ENCODE measurements at places on chromosomes 2 and 18. TPM values are rescaled to one million over a fixed set of nuclear protein-coding genes. Genes with fewer than 3 reads are reported as not detected.

LRP2 gene
- 0.05 TPM for polyA plus RNA-seq

SERPINB4 gene
- polyA plus RNA-seq = 0.35 TPM

MATN3 gene
- 1.1 TPM for polyA plus RNA-seq

TBR1 gene
- polyA plus RNA-seq = not detected

GRCh38 chr2:19653509-19653908, 248.3 kb downstream of the TTC32 start:
- DNase-seq = no peak

DNA sequence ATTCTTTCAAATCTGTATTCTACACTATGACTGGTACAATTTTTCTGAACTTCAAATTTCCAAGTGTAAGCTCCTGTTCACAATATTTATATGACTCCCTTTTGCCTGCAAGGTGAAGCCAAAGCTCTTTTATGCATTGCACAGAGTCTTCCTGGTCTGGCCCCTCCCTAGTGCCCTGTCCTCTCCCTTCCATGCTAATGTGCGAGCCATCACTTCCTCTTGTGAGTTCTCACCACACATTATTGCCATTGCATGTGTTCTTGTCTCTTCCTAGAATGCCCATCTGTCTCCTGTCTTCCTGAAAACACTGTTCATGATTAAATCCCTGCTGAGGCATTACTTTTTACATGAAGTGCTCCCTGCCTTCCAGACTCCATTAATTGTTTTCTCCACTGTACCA, 169.9 kb downstream of the MC4R start:
- DNase-seq = no peak

DNA sequence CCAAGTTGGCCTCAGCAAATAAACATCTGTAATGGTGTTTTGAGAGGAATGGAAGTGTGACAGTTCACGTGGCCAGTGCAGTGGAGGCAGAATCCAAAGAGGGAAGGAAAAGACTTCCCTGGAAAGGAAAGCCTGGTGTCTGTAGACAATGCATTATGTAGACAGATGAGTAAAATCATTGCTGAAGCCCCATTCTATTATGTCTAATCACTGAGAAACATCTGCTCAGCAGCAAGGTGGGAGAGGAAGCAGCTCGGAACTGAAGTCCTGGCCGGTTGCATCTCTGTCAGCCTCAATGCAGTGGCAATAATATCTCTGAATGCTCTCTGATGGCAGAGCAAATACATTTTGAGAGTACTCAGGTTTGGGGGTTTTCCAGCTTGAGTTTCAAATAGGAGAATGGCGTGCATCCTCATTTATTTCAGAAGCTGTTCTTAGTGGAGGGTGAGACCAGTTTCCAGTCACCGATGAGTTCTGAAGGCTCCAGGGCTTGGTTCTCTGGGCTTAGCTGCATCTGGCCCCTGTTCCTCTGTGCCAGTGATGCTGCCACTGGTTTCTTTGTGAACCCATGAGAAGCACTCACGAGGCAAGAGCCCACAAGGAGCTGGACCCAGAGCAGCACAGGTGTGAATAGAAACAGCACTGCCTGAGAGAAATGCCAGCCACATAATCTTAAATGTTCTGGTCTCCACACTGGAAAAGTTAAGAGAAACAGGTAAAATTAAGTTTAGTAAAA, 63.3 kb downstream of the RPIA start:
- no peak for DNase-seq

- no peak for DNase-seq
These were observed 49.5 kb downstream of the KCNE4 start for GRCh38 chr2:223101340-223102039.

DNA sequence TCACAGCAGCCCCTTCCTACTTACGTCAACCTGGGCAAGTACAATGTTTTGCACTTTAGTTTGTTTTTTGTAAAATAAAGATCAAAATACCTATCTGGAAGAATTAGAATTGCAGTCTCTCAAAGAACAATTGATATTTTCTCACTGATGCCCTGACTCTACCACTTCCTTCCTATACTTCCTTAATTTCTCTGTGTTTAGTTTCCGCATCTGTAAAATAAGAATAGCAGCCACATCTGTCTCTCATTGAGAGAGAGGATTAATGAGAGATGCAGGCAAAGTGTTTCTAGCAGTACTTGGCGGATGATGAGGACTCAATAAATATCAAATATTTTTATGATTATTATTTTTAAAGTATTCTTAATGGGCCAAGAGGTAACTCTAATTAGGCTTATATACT, 122.6 kb upstream of the PIEZO2 start:
- no peak for DNase-seq

SNRNP27 gene
- polyA plus RNA-seq = 67.1 TPM

EPB41L3 gene
- polyA plus RNA-seq = 131 TPM

GRCh38 chr2:207935121-207935990, 90.0 kb downstream of the PLEKHM3 start:
- no peak for DNase-seq

- peak; percentile 54 for DNase-seq
These were observed 49.8 kb downstream of the PTPN4 start for GRCh38 chr2:119809339-119810048.

RAB6C gene
- 0.48 TPM for polyA plus RNA-seq

DNA sequence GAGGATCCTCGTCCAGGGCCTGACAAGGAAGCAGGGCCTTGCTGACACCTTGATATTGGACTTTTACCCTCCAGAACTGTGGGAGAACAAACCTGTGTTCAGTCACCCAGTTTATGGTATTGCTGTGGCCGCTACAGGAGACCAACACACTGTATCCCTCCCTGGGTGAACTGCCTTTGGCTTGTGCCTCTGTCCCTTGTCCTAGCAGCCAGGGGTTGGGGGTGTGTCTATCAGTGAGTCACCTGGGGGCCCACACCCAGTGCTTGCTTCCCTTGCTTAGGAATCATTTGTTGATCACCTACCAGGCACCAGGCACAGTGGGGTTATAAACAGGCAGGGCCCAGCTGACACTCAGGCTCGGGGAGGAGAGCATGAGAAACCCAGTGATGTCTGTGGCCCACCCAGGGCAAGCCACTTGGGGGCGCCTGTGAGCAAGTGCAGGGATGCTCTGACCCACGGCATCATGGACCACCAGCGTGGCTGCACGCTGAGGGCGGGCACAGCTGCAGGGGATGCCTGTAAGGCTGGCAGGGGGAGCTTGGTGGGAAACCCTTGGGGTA, 17.1 kb downstream of the TMEM185B start:
- no peak for DNase-seq

MTX2 gene
- polyA plus RNA-seq = 53.3 TPM

CCDC141 gene
- polyA plus RNA-seq = 81.5 TPM

FHOD3 gene
- 42.9 TPM for polyA plus RNA-seq

TMBIM1 gene
- polyA plus RNA-seq = 85.4 TPM

GALNT5 gene
- 1.7 TPM for polyA plus RNA-seq

FAM237A gene
- not detected for polyA plus RNA-seq

DNA sequence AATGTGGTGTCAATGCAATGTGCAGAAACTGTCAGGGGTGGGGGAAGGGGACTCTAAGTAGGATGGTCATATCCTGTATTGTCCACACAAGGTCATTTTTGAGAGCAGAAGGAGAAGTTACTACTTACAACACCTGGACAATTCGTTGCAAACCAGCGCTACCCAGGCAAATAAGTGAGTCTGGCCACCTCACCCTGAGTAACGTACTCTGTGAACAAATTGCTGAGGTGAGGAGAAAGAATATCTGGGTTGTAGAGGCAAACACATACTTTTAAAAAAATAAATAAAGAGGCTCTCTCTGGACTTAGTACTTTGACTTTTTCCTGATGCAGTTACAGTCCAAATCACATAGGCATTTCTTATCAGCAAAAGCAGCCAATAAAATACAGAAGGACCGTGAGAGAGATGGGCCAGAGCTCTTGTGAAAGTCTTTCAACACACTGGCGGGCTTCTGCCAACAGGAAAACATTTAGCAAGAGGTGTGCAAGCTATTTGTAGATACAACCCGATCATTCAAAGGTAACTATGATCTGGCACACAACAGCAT, 268.2 kb upstream of the ID2 start:
- no peak for DNase-seq

MRPS9 gene
- polyA plus RNA-seq = 29.8 TPM

NIF3L1 gene
- polyA plus RNA-seq = 15.3 TPM

GRCh38 chr18:63562284-63562683, 20.1 kb downstream of the SERPINB12 start:
- no peak for DNase-seq

DNA sequence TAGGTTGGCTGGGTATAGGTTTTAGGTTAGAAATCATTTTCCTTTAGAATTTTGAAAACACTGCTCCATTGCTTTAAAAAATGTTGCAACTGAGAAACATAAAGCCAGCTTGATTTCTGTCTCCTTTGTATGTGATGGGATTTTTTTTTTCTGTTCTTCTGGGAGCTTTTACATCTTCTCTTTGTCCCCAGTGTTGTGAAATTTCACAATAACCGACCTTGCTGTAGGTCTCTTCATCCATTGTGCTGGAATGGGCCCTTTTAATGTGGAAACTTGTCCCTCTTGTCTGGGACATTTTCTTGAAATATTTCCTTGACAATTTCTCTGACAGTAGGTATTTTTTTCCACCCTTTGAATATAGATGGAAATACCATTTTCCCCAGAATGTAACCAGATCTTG, 44.0 kb upstream of the LAPTM4A start:
- DNase-seq = no peak

DNA sequence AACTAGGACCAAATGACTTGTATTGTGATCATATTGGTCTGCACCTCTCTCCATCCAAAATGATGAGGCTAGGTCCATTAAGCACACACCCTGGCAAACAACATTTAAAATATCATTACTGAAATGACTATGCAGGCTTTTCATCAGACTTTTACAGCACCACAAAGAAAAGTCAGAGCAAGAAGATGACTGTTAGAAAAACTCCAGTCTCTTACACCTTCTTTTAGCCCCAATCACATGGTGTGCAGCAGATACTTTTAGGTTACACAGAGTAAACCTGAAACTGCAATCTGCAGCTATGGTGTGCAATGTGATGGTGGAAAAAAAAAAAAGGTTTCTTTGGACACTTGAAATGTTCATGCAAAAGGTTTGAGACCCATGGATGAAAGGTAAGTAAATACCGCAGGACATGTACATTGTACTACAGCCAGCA, 5.4 kb upstream of the POLI start:
- no peak for DNase-seq

C2orf80 gene
- polyA plus RNA-seq = not detected

NCKAP1 gene
- polyA plus RNA-seq = 81.7 TPM

GRCh38 chr2:43541165-43541564, 54.7 kb downstream of the THADA start:
- DNase-seq = no peak

DNA sequence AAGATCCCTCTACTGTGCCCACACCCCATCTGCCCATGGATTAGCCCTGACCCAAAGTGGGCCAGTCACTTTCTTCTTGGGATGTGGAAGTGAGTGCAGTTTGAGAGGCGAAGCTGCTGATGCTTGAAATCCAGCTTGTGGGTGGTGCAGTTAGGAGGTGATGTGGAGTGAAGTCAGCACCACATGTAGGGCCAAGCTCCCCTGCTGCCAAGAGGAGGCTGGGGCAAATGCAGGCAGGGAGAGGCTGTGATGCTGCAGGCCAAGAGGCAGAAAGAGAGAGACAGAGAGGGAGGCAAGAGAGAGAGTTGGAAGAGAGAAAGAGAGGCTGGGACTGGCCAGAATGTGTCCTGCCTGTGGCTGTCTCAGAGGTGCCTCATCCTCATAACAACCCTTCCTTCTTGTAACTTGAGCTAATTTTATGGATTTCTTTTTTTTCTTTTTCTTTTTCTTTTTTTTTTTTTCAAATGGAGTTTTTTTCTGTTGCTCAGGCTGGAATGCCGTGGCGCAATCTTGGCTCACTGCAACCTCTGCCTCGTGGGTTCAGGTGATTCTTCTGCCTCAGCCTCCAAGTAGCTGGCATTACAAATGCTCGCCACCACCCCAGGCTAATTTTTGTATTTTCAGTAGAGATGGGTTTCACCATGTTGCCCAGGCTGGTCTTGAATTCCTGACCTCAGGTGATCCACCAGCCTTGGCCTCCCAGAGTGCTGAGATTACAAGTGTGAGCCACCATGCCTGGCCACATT, 35.3 kb upstream of the CAB39 start:
- no peak for DNase-seq

TXNL4A gene
- polyA plus RNA-seq = 86.7 TPM

DNA sequence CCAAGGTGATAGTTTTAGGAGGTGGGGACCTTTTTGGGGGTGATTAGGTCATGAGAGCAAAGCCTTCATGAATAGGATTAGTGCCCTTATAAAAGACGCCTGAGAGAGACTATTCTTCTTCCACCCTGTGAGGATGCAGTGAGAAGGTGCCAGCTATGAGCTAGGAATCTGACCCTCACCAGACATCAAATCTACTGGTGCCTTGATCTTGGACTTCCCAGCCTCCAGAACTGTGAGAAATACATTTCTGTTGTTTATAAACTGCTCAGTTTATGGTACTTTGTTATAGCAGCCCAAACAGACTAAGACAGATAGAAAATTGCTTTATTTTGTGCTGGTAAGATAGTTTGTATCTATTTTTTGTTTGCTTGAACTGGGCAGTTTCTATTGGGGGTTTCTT, 40.1 kb downstream of the PHLPP1 start:
- DNase-seq = no peak

DNA sequence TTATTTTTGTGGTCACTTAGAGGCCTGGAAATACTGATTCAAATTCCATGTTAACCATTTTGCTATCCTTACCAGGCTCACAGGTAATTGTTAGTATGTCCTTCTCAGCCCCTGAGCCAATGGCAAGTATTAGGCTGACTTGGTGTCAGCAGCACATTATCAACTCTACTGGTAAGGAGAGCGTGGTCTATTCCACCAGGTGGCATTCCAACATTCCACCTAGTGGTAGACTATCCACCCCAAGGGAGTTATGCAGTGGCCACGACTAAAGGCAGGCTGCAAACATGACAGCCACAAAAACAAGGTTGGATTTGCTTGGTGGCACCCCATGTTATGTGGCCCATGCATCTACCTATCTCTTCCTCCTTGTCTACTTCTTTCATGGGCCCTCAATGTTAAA, 31.8 kb upstream of the GCC2 start:
- DNase-seq = no peak

ALPI gene
- not detected for polyA plus RNA-seq

GRCh38 chr2:27381577-27382181, 1.1 kb upstream of the ZNF513 start:
- no peak for DNase-seq

DNA sequence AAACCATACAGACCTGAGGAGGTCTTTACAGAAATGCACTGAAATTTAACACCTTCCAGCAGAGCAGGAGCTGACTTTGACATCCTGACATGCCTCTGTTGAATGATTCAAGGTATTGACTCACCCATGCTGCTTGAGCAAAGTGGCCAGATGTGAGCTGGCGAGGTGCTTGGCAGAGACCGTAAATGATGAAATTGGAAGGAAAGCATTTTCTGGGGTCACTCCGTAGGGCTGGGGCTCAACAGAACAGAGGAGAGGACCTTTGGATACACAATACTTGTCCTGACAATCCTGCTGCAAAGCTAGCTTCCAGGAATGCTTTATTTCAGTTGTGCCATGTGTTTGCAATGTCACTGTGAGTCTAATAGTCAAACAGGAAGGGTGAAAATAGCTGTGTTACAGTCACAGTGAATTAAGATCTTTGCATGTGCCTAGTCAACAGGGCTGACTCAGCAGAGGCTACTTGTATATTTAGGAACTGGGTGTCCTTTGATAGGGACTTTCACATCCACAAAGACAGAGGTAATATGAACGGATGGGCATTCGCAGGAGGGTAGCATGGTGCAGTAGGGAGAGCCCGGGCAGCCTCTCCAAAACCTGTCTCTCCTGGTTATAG, 31.6 kb upstream of the NCK2 start:
- DNase-seq = peak; percentile 22

Measured in hindlimb muscle (tissue), 1 donor.